ENCODE measurements at places on chromosomes 7 and 10.

- DNase-seq = no peak
Measured at GRCh38 chr10:133276435-133277201, at the start of gene ADAM8. ADAM8 (minus strand) TSS chr10:133276868; CDS start chr10:133276817, 51 bp downstream.

DNA sequence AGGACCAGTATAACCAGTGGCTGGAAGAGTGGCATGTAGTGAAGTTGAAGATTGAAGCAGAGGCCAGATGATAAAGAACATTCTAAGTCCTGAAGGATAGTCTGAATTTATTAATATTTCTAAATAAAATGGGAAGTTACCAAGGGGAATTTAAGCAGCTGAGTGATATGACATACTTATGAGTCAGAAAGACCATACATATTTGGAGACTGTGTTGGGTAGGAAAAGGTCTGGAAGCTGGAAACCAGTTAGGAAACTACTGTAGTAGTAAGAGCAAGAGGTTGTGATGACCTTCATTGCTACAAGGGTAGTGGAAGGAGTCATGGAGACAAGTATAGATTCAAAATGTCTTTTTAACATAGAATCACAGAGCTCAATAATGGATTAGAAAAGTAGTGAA is 752.3 kb downstream of the SUGCT start:
- DNase-seq = no peak

DNA sequence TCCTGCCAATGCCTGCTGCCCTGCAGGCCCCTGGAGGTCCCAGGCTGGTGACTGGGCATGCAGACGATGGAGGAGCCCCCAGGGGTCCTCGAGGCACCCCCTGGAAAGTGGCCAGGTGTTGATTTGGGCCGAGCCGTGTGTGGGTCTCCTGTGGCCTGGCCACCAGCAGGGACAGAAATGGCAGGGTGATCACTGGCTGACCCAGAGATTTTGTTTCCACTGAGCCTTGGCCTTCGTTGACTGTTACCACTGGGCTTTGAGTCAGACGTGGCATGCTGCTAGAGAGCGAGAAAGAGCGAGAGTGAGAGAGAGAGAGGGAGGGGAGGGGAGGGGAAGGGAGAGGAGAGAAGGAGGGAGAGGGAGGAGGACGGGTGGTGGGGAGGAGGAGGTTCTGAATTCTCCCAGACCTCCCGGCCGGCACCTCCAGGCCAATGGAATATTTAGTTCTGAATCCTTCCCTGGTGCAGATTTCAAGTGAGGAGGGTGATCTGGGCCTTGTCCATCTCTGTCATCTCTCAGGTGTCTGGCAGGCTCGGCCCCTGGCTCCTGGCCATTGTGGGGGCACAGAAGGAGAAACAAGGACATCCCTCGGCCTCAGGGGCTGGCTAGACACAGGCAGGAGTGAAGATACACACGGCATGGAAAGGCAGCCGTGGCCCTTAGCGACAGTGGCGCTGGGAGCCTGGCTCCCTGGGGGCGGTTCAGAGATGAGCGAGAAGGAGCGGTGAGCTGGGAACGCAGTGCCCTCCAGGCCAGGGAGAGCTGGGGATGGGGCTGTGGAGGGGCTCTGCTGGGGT is 58.2 kb downstream of the GLRX3 start:
- DNase-seq = no peak

DNA sequence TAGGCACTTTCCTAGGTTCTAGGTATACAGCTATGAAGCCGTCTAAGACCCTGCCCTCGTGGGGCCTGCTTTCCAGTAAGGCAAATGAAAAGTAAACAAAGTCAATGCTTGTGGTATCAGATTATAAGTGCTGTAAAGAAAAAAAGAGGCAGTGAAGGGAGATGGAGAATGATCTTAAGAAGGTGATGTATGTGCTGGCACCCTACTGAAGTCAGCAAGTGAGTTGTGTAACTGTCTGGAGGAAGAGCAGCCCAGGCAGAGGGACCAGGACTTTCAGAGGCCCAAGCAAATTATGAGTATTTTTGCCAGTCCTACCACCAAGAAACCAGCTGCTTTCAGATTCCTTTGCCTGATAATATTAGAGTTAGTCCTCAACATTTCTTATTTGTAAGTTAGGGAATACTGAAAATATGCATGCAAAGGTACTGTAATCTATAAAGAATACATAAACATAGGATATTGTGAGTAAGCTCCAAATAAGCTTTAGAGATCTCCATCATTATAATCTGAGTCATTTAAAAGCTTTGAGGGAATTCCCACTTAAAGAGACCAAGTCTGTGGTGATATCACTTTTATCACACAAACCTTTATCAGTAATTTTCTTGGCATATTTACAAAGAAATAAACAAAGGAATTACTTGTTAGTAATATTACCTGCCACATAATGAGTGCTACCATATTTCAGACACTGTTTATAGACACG is 329.2 kb upstream of the LRGUK start:
- no peak for DNase-seq

DNA sequence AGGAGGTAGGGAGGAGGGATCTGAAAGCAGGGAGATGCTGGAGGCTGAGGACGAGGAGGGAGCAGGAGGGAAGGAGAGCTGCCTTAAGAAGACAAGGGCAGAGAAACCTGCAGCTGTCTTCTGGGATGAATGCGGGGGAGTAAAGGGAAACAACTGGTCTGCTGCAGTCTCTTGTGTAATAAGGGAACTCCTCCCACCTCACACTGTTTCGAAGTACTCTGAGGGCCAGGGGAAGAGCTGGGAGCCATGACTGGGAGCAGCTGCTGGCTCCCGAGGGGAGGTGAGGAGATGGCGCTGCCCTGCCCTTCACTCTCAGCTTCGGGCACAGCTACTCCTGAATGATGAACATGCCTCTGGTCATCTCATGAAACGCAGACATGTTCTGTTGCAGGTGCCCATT is 65.1 kb downstream of the CLEC2L start:
- DNase-seq = no peak

- no peak for DNase-seq
Measured at GRCh38 chr7:67983486-67983885, 986.9 kb downstream of the TYW1 start.

DNA sequence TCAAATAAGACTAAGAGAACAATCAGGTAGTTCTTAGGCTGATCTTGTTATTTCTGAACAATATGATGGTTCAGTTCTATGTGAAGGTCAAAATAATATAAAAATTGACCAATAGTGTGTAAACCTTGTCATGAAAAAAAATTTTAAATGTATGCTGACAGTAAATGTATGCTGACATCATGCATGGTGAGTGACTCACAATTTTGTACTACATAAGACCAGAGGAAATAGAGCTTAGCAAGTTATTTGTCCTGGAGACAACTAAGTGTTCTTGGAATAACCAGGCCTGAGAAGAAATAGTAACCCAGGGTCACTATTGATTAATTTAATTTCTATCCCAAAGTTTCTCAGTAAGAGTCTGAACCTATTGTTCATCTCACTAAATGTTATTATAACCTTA is 182.2 kb upstream of the PCDH15 start:
- no peak for DNase-seq

DNA sequence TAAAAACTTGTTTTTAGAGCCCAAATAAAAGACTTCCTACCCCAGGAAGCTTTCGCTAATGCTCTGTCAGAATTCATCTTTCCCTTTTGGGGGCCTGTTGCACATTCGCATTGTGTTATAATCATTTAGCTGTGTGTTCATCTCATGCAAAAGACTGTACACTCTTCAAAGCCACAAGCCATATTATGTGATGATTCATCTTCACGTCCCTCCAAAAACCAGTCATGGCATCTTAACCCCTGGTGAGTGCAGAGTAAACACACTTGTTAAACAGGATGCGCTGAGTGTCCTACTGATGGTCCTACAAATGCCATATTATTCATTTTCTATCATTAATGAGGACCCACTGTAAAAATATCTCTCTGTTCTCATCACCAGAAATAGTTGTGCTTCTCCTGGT is 235.4 kb downstream of the KIAA1217 start:
- no peak for DNase-seq

DNA sequence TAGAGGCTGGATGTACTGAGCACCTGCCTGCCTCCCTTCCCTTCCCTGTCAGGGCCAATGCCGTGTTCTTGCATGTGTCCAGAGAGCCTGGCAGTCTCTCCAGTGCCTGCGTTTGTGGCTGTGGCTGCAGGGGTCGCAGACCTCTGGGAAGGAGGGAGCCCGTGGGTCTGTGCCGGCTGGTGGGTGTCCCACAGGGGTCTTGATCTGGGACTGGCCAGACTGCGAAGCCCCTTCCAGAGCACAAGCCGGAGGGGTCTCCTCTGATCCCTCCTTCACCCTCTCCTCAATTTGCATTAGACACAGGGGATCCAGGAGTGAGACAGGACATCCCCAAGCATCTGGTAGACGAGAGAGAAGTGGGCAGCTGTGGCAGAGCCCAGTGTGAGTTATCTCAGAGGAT is 199.2 kb downstream of the ADARB2 start:
- DNase-seq = no peak

DNA sequence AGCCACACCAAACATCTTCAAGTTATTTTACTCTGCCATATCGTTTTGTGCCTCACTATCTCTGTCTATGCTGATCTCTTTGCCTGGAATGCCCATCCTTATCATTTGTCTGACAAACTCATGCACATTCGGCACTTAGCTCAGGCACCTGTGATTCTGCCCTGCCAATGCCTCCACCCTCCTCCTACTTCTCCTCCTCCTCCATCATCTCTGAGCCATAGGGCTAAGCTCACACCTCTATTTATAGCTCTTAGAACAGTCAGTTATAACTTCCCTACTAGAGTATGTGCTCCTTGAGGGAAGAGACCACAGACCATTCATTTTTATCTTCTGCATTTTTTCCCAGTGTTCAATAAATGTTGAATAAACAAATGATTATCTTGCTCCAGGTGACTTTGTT is 51.2 kb upstream of the CDK13 start:
- no peak for DNase-seq

DNA sequence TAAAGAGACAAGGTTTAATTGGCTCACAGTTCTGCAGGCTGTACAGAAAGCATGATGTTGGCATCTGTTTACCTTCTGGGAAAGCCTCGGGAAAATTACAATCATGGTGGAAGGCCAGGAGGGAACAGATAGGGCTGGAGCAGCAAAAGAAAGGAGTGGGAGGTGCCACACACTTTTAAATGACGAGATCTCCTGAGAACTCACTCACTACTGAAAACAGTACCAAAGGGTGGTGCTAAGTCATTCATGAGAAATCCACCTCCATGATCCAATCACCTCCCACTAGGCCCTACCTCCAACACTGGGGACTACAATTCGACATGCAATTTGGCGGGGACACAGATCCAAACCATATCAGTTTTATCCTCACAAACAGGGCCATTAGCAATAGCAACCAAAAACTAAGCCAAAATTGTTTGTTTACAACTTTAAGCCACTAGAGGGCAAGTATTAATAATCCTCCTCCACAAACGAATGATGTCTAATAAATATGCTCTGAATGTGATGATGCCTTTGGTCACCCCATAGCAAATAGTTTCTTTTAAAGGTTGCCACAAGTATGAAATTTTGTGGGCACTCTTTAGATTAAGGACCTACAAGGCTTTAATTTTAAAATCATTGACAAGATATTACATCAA is 129.2 kb upstream of the NRBF2 start:
- DNase-seq = peak; percentile 7

DNA sequence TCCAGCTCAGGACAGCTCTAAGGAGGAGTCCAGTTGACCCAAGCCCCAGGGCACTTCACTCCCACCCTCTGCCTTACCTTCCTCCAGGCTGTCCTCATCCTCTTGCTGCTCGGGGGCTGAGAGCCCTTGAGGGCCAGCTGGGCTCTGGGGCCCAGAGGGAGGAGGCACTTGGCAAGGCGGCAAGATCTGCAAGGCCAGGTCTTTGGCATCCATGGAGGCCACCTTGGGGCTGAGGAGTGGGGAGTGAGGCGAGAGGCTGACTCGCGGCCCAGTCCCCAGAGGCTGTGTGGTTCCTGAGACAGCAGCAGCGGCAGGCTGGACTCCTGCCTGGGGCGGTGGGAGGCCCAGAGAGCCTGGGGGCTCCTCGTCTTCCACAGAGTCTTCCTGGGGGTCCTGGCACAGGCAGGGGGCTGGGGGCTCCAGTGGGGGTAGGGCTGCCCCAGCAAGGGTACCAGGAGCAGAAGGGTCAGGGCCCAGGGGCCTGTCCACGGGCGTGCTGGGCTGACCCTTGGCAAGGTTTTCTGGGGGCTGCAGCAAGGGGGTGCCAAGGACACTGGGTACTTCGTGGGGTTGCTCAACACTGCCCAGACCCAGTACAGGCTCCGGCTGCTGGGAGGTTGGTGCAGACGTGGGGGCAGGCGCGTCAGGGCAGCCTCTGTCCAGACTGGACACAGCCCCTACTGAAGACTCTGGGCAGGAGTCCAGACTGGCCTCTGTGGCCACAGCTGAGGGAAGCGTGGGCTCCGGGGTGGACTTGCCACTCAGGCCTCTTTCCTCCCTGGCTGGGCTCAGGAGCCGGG is 6.5 kb downstream of the NACAD start:
- no peak for DNase-seq

DNA sequence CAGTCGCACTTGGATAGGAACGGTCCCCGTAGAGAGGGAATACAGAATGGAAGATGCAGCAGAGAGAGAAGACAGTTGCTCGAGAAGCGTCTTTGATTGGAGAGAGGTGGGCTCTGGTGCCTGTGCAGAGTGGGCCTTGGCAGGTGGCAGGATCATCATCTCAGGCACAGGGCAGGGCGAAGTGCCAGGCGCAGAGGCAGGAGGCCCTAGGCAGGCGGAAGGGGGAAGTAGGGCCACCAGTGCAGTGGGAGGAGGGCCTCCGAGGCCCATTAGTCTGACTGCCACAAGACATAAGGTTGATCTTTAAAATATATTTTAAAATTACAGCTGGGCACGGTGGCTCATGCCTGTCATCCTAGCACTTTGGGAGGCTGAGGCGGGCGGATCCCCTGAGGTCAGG is 10.1 kb downstream of the CARD11 start:
- no peak for DNase-seq

- DNase-seq = no peak
Measured at GRCh38 chr10:8295311-8295710, 240.8 kb downstream of the GATA3 start.

GRCh38 chr7:139095194-139095659 is 14.3 kb downstream of the ZC3HAV1 start:
- no peak for DNase-seq

DNA sequence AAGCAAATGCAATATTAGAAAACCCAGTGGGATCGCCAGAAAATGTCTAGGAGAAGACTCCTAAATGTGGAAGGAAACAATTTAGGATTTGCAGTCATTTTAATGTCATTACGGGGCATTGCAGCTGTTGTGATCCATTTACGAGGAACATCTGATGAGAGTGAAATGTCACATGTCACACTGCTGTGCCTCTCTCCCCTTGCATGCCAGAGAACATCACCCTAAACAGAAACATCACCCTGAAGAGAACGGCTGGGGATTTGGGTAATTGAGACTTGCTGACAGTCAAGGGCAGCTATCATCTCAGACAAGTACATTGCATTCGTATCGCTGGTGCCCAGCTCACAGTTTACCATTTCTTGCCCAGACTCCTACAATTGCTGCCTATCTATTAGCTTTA is 785.7 kb upstream of the POM121L12 start:
- DNase-seq = no peak

DNA sequence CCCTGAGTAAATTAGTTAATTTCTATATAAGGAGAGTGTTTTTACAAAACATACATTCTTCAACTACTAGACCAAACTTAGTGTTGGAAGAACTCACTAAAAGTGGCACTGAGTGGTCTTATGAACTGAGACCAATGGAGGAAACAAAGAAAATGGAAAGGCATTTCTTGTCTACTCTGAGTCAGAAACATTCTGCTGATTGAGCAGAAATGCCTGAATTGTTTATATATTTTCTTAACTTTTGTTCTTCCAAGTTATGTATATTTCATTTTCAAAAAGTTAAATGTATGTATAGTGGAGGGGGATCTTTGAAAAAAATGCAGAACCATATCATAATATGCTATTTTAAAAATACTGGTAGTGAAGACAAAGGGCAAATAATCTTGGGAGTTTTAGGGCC is 320.7 kb downstream of the HGF start:
- no peak for DNase-seq
